Fibroblast of skin of right quadriceps (primary cell): ENCODE measurements at places on chromosomes 5 and 9.

GRCh38 chr5:139669662-139670368, 21.7 kb downstream of the CXXC5 start:
- no peak for DNase-seq

- no peak for DNase-seq
Observed at GRCh38 chr5:173300389-173301047, 27.7 kb downstream of the STC2 start.

GRCh38 chr5:61916621-61917620, 389.1 kb upstream of the KIF2A start:
- DNase-seq = peak; percentile 26

GRCh38 chr5:157384971-157385709, 74.9 kb upstream of the NIPAL4 start:
- peak; percentile 100 for DNase-seq

GRCh38 chr5:33657804-33658440, 217.2 kb downstream of the TARS1 start:
- DNase-seq = peak; percentile 24

GRCh38 chr9:111036429-111036789, 1.9 kb downstream of the LPAR1 start:
- DNase-seq = peak; percentile 58

DNA sequence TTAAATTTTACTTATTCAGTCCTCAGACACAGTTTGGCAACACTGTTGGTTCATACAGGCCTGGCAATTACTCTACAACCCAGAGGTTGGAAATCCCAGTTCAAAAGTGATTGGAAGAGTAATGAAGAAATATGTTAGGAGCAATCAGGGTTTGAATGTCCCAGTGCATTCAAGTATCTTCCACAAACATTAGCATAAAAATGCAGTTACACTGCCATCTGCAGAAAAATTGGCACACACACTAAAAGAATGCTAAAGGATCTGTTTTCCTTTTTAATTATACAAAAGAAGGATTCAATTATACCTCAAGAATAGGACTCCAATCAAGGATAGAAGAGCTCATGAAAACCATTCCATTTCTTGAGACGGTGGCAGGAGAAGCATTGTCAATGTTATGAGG, 130.2 kb downstream of the DNAH5 start:
- DNase-seq = no peak

GRCh38 chr5:502325-503079, 21.7 kb downstream of the SLC9A3 start:
- no peak for DNase-seq

DNA sequence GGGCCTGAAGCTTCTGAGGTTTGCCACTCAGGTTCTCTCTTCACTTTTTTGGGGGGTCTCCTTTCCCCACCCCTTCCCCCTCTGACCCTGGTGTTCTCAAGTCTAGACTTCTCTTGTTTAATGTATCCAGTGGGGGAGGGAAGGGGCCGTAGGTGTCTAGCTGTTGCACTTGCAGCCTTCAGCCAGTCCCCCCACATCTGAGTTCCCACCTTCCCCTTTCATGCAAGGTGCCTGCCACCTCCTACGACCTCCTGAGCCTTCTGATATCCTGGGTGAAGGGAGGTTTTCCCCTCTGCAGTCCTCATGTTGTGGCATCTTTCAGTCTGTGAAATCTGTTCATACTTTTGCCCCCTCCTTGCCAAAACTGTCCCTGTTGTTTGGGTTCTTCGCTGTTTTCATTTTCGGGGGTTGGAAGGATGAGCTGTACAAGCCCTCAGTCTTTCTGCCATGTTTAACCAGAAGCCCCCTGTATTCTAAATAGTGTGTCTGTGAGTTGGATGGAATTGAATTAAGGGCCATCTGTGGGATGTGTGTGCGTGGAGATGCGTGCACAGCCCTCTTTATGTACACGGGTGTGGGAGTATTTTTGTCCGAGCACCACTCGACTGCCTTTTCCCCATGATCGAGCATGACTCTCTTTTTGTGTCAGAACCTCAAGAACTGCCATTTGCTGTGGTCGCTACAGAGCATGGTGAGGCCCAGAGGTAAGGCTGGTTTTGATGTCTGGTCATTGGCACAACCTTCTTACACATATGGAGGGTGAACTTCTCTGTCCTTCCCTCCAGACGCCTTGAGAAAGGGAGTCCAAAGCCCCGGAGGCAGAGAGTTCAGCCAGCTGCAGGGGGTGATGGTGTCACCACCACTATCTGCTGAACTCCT, 23.6 kb downstream of the PRRC2B start:
- DNase-seq = no peak

GRCh38 chr9:684054-684890, 157.2 kb upstream of the DMRT1 start:
- DNase-seq = peak; percentile 85

DNA sequence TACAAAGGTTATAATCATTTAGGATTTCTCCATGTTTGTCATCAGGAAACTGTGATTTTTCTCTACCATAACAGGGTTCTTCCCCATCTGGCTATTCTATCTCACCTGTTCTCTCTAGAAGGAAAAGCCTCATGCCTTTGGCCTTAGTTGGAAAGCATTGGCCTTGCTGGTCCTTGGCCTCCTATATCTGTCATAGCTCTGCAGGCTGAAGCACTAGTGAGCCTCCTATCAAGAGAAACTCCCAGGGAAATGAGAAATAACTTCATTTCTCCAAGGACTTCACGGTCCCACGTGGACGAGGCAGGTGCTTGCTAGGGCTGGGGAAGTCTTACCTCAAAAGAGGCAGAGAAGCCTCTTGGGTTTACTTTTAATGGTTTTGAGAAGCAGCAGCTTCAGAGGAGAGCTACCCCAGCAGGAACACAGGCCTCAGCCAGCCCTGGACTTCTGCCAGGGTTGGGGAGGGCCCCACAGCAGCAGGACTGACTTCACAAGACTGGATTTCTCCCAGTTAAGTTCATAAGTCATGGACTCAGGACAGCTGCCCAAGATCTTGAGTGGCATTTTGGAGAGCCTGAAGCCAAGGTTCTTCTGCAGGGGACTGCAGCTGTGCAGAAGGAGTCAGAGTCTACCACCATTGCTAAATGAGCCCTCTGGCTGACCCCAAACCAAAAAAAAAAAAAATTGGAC, 15.8 kb upstream of the PSAT1 start:
- peak; percentile 54 for DNase-seq

DNA sequence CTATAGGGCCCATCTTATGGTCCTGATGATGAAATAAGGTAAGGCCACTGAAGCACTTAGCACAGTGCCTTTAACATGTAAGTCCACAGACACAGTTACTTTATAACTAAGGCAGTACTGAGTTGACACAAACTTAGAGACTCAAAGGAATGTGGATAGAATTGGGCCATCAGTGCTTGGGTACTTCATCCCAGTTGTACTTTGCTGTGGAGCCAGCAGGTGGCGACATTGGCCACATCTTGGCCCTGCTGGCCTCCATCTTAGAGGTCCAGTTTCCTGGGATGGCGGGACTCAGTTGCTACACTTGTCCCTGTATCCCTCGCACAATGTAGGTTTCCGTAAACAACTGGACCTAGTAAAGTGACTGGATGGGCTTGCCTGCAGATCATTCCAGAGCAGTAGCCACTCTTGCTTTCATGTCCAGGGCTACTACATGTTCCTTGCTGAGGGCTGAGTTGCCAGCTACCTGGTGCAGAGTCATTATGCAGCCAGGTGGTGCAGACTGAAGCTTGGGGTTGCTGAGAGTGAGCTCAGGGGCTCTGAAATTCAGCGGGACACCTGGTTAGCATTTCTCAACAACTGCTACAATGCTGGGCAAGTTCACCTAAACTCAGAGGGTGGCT, 10.6 kb downstream of the MTAP start:
- DNase-seq = peak; percentile 70

DNA sequence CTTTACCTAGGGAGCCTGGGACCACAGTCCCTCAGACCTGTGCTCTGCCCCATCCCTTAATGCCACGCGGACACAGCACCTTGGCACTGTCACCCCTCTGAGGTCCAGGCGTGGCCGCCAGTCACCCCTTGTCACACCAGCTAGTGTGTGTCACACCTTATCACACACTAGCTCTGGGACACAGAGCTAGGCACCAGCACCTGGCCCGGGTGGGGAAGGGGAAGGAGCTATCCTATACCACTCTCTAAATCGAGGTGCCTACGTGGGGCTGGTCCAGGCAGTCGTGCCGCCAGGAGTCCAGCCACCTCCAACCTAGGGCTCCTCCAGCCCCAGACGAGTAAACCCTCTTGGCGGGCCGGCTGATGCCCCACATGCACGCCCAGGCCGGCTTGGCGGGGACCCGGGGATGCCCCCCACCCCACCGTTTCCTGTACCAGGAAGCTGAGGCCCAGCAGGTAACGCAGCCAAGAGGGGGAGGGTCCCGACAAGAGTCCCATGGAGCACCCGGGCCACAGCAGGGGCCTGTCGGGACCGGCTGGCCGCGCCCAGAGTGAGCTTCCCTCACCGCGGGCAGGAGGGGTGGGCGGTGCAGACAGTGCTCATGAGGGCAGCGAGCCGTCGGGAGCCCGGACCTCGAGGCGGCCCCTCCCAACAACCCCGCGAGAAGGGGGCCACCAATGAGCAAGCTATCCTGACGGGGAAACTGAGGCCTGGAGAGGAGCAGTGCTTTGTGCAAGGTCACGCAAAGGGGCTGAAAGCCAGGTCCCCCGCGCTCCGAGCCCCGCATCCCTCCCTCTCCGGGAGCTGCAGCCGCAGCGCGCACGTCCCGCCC, 550 bp downstream of the CORO2A start:
- no peak for DNase-seq

DNA sequence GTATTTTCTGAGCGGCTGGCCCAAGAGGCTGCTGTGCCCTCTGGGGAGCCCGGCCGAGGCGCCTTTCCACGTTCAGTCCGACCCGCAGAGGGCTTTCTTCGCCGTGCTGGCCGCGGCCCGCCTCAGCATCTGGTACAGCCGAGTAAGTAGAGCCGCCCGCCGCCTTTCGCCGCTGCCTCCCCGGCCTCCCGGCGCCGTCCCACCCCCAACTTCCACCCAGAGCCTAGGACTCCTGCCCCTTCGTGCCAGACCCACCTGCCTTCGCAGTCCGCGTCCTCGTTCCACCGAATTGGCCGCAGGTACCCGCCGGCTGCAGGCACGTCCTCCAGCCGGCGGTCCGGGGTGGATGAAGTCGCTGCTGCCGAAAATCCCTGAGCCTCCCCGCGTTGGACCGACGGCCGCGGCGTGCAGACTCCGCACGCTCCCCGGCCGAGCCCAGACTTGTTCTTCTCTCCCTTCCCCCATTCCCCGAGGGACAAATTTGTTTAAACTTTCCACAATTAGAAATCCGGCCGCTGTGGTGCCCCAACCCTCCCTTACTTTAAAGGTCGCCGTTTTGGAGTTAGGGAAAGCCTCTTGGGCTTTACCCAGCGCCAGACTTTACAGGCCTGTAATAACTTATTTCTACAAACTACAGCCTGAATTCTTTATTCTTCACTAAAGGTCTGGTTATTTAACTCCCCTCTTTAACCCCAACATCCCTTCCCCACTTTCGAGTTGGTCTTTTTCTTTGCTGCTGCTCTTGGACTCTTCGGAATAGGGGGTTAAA, 589 bp downstream of the RIC1 start:
- DNase-seq = peak; percentile 33

DNA sequence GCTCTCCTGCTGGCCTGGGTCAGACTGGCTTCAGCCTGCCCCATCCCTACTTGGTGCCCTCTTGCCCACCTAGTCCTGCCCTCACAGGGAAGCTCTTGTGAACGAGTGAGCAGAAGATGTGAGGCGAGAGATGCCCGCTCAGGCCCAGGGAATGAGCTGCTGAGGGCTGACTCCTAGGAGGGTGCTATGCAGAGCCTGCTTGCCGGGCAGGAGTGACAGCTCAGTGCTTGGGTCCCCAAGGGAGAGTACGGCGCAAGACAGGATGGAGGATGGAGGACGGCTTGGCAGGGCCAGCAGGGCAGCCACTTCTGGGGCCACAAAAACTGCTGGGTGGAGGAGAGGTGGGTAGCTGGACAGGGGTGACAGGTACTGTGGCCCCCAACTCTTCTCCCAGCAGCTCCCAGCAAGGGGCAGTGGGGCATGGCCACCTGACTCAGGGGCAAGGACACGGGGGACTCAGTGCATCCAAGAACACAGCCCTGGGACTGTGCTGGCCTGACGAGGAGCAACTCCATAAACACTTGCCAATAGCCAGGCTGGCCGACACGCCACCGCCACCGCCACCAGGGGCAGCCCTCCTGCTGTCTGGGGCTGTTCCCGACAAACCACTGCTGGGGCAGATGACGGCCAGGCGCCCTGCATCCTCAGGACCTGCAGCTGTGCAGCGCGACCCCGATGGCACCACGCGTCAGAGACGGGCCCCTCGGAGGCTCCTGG, 55.6 kb upstream of the UBAC1 start:
- DNase-seq = no peak

DNA sequence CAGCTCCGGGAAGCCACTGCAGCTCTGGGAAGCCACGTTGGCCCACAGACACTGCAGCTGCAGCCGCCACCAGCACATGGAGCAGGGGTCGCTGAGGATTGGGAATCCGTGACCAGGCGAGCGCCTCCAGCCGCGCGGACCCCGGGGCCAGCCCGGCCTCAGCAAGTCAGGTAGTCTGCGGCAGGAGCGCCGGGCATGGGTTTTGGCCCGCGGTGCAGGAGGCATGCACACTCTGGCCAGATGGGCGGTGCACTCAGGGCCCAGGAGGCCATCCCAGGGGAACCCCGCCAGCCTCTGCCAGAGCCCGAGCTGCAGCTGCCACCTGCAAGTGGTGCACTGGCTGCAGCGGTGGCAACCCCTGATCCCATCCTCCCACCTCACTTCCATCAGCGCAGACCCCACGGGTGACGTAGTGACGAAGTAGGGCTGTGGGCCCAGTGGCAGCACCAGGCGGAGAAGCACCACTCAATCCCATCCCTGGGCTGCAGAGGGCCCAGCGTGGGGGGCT, 368.3 kb upstream of the SPATA31A5 start:
- DNase-seq = no peak

DNA sequence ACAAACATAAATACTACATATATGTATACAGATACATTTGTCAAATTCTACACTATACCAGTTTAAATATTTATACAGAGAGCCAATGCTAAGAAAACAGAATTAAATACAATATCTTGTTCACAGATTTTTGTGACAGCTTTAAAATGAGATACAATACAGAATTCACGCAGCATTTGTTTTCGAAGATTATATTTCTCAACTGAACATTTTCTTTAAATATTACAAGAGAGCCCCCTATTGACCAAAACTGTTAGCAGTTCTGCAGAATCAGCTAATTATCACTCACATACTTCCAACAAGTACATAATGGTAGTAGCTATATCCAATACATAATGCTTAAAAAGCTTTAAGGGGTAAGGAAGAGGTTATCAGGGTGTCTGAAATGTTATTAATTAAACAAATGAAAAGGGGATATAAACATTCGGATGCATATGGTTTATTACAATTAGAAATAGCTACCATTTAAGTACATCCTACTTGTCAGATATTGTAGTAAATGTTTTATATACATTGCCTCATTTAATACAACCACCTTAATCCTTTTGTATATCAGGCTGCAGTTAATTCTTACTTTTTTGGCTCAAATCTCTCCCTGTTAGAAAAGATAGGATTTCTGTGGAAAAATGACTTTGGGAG, 31.7 kb downstream of the ZDHHC21 start:
- DNase-seq = peak; percentile 11

GRCh38 chr9:79667120-79667519, 95.4 kb downstream of the TLE4 start:
- DNase-seq = no peak
